Hematopoietic multipotent progenitor cell treated with erythropoietin and hydrocortisone succinate and interleukin-3 and kit ligand, for 4 days (in vitro differentiated cells): ENCODE measurements at places on chromosomes 6 and 20.

- peak; percentile 82 for DNase-seq
Measured at GRCh38 chr20:10674684-10675449, 1.1 kb upstream of the JAG1 start.

- DNase-seq, result peak; percentile 2
Measured at GRCh38 chr6:78436335-78436734, 431.0 kb upstream of the IRAK1BP1 start.

DNA sequence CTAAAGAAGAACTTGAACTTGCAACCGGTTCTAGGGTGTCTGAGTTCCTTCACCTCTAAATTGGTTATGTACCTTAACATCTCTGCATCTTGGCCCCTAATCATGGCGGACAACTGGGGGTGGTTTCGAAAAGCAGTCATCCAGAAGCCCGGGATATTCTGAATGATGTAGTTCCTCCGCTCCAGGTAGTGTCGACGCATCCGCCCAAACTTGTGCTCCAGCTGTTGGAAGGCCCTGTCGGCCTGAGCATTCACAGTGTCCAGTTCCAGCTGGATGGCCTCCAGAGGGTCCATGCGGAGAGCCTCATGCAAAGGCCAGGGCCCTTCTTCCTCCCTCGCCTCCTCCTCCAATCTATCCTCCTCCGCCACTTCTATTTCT lies 887 bp downstream of the TSPYL1 start:
- DNase-seq, result no peak

DNA sequence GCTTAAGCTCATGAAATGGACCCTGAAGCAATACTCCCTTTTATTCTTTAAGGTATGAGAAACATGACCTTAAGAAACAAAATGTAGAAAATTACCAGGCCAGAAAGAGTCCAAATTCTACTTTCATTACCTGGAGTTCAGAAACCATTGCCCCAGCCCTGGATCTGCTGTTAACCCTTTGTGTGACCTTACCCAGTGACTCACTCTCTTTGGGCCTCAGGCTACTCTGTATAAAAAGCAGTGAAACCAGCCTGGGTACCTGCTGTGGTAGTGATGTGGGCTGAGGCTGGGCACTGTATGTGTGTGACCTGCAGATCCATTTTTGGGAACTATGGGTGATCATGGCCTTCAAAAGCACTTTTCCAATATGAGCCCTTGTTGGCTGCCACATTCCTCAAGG lies 47.2 kb downstream of the SLC9A8 start:
- no peak for DNase-seq

DNA sequence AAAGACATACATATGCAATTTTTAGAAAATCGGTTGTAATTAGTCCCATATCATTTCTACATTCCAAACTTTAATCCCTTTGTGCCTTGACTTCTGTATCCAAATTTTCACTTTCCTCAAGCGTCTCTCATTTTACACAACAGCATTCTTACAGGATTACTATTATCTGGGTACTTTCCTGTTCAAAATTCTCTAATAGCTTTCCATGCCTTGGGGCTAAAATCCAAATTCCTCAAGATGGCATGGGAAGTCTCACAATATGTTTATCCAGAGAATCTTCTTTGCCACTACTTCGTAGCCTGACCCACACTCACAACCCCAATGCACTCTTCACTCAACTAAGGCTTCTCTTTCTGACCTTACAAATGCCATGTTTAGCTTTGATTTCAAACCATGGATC lies 125.0 kb downstream of the TBX18 start:
- no peak for DNase-seq

DNA sequence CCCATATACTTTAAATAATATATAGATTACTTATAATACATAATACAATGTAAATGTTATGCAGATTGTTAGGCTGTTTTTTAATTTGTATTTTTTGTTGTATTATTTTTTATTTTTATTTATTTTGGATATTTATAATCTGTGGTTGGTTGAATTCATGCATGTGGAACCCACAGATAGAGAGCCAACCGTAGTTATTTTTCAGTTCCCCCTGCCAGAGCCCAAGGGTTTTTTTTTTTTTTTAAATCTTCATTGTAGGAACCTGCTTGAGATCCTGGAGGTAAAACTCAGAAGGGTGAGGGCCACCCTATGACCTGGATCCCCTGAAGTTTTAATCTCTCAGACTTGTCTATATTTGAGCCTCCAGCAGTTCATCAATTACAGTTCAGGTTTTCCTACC lies 133.2 kb downstream of the B3GAT2 start:
- DNase-seq, result no peak

GRCh38 chr6:282867-283416 lies 9.3 kb upstream of the DUSP22 start:
- DNase-seq, result no peak

- DNase-seq, result no peak
Measured at GRCh38 chr6:50820869-50821264, 2.2 kb downstream of the TFAP2B start.

DNA sequence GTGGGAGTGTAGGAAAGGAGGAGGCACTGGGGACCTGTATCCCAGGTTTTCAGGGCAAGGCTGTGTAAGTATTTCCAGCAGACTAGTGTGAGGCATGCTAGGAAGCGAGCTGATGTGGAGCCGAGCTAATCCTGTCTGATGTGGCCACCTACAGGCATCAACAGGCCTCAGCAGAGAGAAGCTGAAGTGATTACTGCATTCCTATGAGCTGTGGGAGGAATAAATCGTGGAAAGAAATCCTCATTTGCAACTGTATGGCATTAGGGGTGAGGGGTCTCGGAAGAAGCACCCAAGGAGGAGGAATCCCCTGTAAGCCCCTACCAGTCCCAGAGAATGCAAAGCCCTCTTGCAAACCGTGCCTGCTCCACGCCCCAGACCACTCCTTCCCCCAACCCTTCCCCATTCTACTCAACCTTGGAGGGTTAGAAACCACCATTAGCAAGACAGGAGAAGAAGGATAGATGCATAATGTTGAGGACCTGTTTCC lies 41.6 kb downstream of the C6orf15 start:
- DNase-seq, result peak; percentile 38

- DNase-seq, result no peak
Measured at GRCh38 chr6:50724381-50725124, 11.2 kb downstream of the TFAP2D start.

GRCh38 chr20:24991897-24992486 lies 559 bp downstream of the APMAP start:
- peak; percentile 48 for DNase-seq

DNA sequence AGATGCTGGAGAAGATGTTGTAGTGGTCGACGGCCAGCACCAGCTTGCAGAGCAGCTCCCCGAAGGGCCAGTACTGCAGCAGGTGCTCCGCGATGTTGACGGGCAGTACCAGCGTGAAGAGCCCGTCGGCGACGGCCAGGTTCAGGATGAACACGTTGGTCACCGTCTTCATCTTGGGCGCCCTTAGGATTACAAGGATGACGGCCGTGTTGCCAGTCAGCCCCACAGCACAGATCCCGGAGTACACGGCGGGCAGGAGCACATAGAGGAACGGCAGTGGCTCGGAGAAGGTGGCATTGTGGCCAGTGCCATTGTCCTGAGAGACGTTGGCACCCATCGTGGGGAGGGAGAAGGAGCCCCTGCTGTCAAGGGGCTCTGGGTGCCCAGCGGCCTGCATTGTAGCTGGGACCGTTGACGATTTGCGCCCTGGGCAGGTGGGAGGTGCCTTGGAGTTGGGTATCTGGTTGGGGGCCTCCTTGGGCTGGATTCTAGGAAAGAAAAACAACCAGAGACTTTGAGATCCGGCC lies 867 bp downstream of the NPBWR2 start:
- DNase-seq, result no peak

DNA sequence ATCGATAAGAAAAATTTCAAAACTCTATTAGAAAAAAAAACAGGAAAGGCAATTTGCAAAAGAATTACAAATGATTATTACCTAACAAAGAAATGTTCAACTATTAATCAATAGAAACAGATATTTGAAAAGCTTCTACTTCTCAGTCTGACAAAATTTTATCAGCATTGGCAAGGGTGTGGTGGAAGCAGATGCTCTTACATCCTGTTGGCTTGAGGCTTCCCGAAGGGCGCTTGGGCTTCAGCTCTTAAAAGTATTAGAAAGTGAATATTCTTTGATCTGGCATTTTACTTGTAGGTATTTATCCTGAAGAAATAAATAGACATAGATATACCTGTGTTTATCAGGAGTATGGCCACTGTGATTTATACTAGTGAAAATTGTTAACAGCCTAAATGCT lies 38.7 kb downstream of the SLC35D3 start:
- peak; percentile 77 for DNase-seq

- DNase-seq, result no peak
Measured at GRCh38 chr6:41497994-41498393, 48.2 kb upstream of the FOXP4 start.

DNA sequence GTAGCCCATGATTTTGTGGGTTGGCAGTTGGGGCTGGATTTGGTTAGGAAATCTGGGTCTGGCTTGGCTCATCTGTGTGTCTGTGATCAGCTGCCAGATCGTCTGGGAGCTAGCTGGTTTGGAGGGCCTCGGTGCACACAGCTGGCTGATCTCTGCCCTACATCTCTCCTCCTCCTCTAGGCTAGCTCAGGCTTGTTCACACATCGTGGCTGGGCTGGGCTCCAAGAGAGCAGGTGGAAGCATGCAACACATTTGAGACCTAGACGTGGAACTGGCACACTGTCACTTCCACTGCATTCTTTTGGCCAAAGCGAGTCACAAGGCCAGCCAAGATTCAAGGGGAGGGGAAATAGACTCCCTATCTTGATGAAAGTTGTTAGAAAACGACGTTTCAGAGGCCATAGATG lies 15.9 kb downstream of the NDUFAF5 start:
- DNase-seq, result peak; percentile 24

DNA sequence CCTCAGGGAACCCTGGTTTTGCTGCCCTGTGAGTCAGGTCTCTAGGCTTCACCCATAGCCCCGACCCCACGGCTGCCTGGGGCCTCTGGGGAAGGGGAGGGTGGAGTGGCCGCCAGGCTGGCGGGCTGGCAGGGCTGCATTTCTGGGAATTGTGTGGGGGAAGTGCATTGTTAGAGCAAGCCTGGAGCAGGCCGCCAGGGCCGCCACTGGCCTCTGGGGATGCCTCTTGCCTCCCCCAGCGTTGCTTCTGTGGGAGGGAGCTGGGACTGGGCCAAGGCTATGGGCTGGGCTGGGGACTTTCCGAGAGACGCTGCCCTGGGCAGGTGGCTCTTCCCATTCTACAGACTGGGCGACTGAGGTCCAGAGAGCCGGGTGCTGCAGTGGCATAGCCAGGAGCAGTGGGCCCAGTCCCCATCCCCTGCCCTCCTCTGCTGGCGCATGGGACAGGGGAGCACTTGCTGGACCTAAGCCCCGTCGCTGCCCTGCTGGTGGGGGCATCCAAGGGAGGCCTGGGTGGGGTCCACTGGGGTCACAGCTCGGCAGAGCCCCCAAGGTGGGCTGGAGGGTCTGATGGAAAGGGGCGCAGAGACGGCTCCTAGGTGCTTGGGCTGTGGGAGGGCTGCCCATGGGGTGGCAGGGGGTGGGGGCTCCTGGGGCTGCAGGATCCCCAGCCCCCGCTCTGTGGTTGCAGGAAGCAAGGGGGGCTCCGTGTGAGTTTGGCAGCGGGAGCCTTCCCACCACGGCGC lies 6.6 kb upstream of the SOX18 start:
- no peak for DNase-seq
